ENCODE measurements at places on chromosomes 16 and 17.
A peak's percentile ranks its signal among the peaks of the same experiment; 100 is the strongest.

DNA sequence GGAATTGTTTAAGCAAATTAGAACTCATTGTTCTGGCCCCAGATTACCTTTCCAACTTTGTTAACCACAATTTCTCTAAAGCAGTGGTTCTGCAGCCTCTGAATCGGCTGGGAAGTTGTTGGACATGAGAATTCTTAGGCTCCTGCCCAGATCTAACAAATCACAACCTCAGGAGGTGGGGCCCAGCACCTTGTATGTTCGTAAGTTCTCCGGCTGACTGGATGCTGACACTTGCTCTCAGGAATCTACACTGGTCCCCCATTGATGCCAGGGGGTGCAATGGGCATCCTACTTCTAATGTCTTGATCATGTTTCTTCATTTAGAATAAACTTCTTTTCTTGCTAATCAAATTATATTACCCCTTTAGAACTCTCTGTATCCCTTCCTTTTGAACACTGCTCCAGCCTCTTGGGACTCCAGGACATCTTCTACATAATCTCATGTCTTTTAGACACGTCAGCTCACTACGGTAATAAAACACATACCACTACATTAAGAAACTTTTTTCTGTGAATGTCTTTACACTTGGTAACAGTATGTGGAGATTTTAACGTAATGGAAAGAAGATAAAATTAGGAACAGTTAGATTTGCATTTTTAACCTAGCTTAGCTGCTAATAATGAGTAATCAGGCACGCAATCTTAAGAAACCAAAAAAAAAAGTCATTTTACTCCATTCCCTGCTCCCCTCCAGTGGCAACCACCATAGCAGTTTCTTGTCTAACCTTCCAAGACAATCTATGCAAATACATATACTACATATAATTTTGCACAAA is 143.2 kb downstream of the ITFG1 start:
- DNase-seq: no peak

- DNase-seq: no peak
Measured at GRCh38 chr16:24626256-24626655, 86.9 kb downstream of the RBBP6 start.

DNA sequence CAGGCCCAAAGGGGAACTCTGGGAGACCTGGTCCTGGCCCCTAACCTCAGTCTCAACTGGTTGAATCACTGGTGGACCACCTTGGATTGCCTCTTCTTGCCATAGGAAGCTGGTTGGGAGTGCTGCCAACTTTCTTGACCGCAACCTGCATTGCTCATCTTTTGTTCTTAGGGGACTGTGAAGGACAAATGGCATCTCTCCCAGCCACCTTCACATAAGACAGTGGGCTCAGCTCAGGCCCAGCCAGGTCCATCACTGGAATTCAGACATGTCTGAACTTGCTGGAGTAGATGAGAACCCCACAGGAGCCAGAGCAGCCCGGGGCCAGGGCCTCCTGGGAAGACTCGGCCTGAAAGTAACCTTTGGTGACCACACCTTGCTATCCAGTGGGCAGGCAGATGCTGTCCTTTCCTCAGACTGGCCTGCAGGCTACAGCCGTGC is 18.8 kb downstream of the ADORA2B start:
- DNase-seq: no peak

DNA sequence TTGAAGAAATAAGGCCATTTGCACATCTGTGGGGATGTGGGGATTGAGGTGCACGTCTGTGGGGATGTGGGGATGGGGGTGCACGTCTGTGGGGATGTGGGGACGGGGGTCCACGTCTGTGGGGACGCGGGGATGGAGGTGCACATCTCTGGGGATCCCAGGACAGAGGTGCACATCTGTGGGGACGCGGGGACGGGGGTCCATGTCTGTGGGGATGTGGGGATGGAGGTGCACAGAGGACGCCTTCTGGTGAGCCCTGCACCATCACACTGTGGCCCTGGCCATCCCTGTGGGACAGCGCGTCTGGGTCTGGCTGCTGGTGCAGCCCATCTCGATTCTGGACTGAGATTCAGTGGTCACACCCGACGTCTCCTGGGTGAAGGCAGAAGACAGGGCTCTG is 161.4 kb downstream of the LAT start:
- no peak for DNase-seq

- DNase-seq: no peak
Measured at GRCh38 chr16:8686879-8687278, 12.5 kb downstream of the ABAT start.

DNA sequence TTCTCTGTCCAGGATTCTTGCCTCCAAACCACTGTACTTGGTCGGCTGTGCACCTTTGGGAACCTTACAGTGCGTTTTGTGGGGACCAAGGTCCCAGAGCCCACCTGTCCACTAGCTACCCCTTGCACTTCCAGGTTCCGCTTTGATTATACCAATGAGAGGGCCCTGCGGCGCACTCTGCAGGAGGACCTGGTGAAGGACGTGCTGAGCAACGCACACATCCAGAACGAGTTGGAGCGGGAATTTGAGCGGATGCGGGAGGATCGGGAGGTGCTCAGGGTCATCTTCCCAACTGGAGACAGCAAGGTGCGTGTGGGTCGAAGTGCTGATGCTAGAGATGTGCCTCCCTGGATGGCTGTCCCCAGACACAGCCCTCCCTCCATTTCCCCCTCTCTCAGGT is 18.8 kb downstream of the POLR2A start:
- DNase-seq: no peak

DNA sequence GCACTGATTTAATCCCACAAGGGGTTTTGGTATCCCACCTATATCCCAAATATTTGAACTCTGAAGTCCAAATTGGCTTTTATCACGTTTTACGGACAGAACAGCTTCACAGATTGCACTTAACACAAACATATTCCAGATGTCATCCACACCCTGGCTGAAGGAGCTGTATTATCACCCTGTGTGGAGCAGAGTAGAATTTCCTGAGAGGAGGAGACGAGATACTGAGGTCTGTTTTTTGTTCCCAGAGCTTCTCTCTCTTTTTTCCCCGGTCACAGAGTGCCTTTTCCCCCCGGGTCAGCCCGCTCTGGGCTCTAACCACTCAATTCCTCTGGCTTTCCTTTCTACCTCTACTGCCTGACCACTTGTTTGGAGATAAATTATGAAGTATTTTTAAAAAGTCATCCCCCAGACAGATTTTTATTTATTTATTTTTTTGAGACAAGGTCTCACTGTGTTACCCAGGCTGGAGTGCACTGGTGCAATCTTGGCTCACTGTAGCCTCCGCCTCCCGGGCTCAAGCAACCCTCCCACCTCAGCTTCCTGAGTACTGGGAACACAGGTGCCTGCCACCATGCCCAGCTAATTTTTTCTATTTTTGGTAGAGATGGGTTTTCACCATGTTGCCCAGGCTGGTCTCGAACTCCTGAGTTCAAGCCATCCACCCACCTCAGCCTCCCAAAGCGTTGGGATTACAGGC is 30.7 kb downstream of the DNAH2 start:
- DNase-seq: no peak

DNA sequence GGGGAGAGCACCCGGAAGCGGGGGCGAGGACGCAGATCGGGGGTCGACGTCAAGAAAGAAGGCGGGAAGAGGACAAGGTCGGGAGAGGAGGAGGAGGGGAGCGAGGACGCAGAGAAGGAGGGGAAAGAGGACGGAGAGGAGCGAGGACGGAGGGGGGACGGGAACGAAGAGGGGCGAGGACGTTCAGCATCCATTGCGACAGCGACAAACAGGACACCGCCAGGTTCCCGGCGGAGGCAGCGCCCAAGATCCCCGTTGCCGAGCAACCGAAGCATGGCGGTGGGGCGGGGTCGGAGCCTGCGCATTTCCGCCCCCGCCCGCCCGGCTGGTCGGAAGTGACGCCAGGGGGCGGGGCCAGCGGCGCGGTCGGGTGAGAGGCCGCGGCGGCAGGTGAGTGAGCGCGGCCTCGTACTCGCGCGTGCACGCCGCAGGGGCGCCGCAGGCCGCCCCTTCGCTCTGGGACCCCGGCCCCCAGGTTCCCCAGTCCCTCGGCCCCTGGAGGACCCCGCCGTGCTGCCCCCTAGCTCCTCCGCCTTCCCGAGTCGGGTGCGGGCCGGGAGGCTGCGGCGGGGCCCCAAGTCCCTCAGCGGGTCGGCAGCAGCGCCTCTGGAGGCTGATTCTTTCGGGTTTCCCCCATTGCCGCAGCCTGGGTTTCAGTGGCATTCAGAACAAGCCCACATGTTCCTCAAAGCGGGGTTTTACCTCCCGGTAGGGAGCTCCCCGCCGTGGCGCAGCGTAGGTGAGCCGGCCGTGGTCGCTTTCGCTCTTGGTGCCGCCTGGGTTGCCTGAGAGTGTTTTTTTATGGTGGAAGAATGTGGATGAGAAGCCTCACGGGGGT is at the start of gene FAM234A:
TSS of gene FAM234A (plus strand) at position 354 of the 838 bp plus-strand sequence. CDS start 19,593 bp downstream, outside the sequence.
- DNase-seq: peak; percentile 97

GRCh38 chr16:7270006-7270405 is 62.6 kb upstream of the RBFOX1 start:
- no peak for DNase-seq

DNA sequence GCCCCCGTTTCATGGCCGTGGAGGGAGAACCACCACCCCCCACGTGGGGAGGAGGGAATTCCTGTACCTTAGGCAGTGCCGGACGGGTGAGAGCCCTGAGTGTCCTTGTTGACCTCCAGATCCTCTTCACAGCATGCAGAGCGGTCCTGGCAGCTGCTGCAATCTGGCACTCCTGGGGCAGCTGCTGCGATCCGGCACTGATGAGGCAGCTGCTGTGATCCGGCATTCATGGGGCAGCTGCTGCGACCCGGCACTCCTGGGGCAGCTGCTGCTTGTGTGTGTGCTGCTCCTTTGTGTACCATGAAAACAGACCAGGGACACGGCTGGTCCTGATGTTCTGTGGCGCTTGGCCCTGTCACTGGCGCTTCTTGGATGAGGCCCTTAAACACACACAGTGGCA is 12.8 kb downstream of the ZNF778 start:
- DNase-seq: no peak

- no peak for DNase-seq
Measured at GRCh38 chr17:48503747-48504146, 27.1 kb downstream of the HOXB1 start.

GRCh38 chr17:7023576-7024401 is 939 bp downstream of the BCL6B start:
- peak; percentile 72 for DNase-seq

GRCh38 chr17:64938925-64939474 is 19.7 kb upstream of the LRRC37A3 start:
- DNase-seq: no peak

- no peak for DNase-seq
Measured at GRCh38 chr17:70881093-70881492, 711.8 kb downstream of the KCNJ2 start.

DNA sequence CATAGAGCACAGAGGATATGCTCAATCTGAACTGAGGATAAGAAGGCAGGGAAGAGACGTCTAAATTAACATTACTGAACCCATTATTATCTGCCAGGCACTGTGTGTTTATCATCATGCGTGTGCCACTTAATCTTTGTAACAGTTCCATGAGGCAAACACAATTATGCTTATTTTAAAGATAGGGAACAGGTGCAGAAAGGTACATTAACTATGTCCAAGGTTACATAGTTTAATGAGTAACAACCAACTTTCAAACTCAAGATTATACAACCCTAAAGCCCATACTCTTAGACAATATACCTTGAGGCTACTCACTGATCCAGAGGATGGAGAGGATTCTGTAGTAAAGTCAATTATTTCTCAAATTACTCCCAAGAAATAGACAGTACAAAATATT is 43.2 kb downstream of the STH start:
- no peak for DNase-seq

- no peak for DNase-seq
Measured at GRCh38 chr16:53771655-53772497, 67.9 kb downstream of the FTO start.

GRCh38 chr16:12458591-12459358 is 344.9 kb downstream of the CPPED1 start:
- DNase-seq: no peak

DNA sequence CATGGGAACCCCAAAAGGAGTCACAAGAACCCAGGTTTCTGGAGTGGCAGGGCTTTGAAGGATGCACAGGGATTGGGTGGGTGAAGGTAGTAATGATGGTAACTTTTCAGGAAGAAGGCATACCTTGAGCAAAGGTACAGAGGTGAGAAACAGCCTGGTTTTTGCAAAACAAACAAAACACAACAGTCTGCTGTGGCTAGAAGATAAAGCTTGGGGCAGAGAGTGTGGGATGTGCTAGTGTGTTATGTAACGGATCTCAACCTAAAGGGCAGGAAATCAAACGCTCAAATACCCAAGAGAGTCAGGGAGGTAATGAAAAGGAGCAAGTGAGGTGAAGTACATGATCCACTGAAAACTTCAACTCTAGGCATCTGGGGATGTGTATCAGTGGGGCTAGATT is 4.6 kb downstream of the PTGES3L start:
- DNase-seq: no peak

DNA sequence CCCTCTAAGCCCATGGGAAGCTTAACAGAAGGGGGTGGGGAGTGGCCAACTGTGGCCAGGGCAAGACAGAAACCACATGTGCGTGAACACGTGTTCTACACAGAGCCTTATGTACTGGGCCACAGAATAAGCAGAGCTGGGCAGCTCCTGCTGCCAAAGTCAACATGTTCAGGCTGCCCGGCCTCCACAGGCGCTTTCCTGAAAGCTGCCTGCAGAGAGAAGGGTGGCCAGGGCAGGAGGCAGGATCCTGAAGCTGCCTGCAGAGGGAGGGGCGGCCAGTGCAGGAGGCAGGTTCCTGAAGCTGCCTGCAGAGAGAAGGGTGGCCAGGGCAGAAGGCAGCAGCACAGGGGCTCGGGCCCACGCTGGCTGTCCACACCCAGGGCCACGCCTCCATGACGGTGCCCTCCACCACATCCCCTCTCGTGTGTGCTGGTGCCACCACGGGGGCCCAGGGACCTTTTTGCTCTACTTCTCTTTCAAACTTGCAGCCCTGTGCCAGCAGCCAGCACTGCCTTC is 79.5 kb downstream of the ANKRD11 start:
- no peak for DNase-seq

DNA sequence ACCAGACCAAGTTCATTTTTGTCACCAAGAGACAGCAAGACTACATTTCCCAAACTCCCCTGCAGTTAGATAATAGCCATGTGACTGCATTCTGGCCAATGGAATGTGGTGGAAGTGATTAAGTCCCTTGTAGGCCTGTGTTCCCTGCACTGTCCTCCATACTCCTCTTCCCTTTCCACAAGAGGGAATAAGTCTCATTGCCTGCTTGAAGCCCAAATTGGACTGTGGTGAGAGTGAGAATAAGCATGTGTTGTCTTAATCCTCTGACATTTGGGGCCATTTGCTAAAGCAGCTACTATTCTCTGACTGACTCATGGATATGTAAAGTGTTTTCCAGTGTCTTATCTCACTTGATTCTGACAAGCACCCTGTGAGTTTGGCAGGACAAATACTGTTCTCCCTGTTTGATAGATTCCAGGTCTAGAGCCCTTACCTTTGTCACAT is 20.7 kb downstream of the PIK3R6 start:
- DNase-seq: no peak

- peak; percentile 53 for DNase-seq
Measured at GRCh38 chr16:50210266-50211038, 55.9 kb upstream of the ADCY7 start.

GRCh38 chr16:51989637-51990230 is 557.2 kb downstream of the TOX3 start:
- no peak for DNase-seq

All from cerebellum (tissue), 4 donors.